Colonic mucosa (tissue), 4 donors: ENCODE measurements at places on chromosomes 2 and 18. TPM values are rescaled to one million over a fixed set of nuclear protein-coding genes. Genes with fewer than 3 reads are reported as not detected.

Gene CAPN10
- 29.1 TPM for total RNA-seq

DNA sequence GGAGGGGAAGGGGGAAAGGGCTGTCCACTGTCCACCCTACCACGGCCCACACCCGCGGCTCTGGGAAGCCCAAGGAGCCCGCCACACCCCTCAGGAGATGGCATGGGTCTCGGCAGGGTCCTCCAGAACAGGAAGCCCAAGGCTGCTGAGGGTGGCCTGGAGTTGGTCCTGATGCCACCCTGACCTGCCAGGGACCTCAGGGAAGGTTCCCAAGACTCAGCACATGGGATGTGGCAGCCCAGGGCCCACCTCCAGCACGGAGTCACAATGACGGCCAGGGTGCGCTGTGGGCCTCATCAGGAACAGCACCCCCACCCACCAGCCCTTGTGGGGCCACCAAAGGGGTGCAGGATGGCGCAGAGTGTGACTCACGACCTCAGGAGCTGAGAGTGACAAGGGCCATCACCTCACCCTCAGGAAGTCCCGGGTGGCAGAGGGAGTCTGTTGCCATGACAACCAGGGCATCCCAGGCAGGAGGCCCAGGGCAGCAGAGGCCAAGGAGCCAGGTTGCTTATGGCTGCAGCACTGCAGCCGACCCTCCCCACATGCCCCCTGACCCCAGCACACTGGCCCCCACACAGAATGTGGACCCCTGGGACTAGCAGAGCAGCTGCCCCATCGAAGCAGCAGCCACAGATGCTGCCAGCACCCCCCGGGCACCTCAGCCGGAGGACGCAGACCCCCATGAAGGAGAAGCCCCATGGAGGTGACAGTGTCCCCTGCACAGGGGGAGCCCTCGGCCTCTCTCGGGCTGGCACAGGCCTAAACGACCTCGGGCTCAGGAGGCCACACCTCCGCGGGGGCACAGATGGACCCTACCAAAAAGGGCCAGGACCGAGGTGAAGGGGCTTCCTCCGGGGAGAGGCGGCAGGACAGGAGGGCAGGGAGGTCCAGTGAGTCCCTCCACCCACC lies 34.3 kb downstream of the KIF1A start:
- no peak for DNase-seq

GRCh38 chr2:11309706-11310105 lies 34.7 kb downstream of the ROCK2 start:
- DNase-seq = no peak

Gene CYS1
- total RNA-seq = 0.52 TPM

- DNase-seq = no peak
Measured at GRCh38 chr2:225788571-225789094, 389.1 kb downstream of the NYAP2 start.

DNA sequence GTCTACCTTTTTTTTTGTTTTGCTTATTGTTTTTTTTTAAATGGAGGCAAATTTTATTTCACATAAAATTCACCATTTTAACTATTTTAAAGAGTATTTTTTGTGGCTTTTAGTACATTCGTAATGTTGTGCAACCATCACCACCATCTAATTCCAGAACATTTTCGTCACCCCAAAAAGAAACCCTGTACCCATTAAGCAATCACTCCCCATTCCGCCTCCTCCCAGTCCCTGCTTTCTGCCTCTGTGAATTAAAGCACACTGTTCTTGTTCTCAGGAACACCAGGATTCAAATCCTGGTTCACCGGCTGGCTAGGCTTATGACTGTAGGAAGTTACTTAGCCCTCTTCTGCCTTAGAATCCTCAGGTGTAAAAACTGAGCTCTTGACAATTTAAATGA lies 36.9 kb upstream of the EPAS1 start:
- no peak for DNase-seq

GRCh38 chr2:200810998-200811332 lies 745 bp upstream of the BZW1 start:
- no peak for DNase-seq

GRCh38 chr2:187658952-187659525 lies 104.8 kb upstream of the TFPI start:
- DNase-seq = no peak

DNA sequence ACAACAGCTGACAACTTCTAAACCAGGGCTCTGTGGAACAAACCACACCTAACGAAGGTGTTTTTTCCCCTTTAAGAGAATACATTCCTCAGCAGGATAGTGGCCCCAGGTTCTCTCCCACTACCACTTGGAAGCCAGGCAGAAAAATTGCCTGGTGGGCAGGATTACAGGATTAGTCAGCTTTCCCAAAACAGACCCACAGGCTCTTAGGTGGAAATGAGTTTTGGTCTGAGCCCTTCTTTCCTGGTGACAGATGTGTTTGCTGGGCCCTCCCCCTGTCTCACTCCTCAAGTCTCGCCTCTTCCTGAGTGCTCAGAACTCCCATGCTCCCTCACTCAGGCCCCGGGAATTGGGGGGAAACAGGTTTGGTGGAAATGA lies 139.4 kb upstream of the HAAO start:
- DNase-seq = no peak

Gene NEB
- 1.0 TPM for total RNA-seq

DNA sequence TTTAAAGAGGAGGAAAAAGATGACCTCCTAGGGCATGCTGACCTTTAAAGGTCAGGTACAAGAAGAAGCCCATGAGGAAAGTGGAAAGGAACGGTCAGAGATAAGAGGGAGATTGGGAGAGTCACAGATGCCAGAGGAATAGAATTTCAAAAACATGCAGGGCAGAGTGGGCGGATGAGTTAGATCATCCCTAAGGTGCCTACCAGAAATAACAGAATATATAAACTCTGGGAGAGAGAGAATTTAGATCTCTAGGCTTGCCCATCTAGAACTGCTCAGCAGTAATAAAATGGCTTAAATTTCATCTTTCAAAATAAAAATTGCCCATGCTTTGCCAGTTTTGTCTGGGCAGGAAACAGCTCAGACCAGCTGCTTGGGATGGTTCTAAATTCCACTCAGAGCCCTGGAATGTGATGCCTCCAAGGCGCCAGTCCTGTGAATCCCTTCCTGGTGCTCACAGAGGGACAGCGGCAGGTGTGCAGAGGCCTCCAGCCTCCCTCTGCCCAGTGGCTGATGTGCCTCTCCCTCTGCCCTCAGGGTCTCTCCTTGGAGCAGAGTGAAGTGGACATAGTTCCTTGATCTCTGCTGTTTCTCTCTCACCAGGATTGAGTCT lies 130.9 kb downstream of the ANTXR1 start:
- DNase-seq = no peak

Gene MGAT4A
- 125 TPM for total RNA-seq

Gene CD302
- total RNA-seq = 8.5 TPM

DNA sequence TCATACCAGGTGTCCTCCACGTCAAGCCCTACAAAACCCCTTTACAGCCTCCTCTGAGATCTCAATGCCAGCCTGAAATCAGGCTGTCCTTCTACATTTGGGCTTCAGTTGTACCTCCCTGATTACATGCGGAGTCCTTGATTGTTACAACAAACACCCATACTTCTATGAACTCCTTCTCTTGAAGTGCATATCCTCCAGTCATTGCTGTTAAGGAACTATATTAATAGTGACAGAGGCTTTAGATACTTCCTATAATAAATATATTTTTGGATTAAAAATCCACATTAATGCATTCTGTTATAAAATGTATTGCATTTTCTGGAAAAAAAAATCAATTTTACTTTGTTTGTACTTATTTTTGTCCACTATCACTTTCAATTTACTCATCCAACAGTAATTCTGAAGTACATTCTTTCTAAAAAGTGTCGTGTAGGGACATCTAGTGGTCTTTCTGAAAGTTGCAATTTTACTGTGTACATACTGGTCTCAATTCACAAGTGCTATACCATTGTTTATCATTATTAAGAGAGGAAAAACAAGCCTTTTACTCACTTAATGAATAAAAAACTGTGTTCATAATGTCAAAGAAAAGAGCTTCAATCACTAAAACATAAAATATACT lies 316.4 kb downstream of the DSEL start:
- no peak for DNase-seq

Gene RNASEH1
- 18.8 TPM for total RNA-seq

GRCh38 chr2:231592636-231593145 lies at the start of gene TEX44:
TEX44 (plus strand) TSS chr2:231592864; CDS start chr2:231592952, 88 bp downstream.
- DNase-seq = no peak
